ENCODE measurements at places on chromosomes 5 and 9.

DNA sequence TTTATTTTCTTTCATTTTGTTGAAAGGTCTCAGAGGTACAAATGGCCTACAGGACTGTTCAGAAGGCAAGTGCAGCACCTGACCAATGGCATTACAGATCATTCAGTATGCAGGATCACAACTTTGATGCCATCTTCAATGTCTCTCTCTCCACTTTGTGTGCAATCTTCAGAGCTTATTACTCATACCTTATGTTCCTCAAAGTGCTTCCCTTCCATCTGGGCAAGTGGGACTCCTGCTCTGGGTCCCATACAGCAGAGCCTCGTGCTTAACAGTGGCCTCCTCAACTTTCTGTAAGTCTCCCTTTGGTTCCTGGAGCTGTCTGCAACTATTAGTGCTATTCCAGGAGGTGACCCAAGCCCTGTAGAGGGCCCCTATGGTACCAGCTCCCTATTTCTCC lies 358.4 kb upstream of the RPS23 start:
- DNase-seq, result no peak

GRCh38 chr9:16701347-16701746 lies 169.1 kb downstream of the BNC2 start:
- no peak for DNase-seq

- no peak for DNase-seq
These were observed 1349.6 kb upstream of the C9orf72 start for GRCh38 chr9:28922891-28923290.

GRCh38 chr5:143231973-143232812 lies 171.3 kb downstream of the NR3C1 start:
- DNase-seq, result no peak

- DNase-seq, result no peak
These were observed 49.6 kb upstream of the ANKRD31 start for GRCh38 chr5:75286211-75286773.

DNA sequence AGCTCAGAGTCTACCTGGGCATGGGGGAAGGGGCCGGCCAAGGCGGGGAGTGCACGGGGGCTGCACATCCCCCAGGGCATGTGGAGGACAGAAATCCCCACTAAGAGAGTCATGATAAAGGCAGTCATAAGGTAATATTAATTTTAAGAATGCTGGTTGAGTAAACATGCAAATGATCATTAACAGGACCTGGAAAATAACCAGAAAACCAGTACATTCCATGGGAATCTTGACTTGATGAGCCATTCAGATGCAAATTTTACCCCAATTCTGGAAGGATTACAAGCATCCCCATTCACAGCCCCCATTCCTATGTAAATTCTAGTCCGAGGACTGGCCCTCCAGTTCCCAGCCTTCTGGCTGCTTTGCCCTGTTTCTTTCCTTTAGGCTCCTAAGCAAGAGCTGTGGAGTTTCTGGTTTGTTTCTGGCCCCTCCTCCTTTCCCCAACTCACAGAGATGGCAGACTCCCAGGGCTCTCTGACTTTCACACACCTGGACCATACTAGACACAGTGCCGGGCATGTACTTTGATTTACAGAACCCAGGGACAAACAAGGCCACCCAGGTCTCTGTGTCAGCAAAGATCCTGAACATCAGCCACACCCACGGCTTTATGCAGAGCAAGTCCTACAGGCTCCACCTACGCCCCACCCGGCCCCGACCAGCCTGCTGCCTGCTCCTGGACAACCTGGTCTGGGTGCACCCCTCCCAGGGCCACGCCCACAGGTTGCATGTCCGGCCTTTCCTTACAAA lies 62.7 kb downstream of the SEMA4D start:
- no peak for DNase-seq

- no peak for DNase-seq
These were observed 48.9 kb upstream of the CHD1 start for GRCh38 chr5:98977723-98978122.

DNA sequence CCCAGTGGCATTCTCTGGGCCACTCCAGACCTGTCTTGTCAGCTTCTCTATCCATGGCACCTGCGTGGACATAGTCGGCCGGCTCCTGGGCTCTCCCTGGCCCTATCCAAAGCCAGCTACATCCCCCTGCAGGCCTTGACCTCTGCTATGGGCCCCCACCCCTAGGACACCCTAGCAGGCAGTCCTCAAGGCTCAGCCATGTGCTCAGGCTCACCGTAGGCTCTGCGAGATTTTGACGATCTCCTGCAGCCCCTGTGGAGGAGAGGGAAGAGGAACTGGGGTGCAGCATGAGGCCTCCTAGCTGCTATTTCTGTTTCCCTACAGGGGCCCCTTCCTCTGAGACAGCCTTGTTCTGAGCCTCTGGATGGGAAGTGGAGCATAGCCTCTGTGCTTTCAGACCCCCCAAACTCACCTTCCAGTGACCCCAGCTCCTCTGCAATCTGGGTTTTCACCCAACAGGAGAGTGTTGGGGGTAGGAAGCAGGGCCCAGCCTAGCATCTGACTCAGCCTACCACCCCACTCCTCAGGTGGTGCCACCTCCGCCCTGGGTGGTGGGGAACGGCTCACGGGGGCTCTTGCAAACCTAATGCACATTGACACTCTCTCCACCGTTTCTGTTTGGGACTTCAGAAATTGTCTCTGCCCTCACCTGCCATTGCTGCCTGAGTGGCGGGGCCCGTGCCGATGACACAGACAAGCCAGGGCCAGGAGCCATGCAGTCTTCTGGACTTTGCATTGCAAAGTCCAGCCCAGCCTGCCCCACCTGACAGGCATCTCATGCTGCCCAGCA lies 36.7 kb downstream of the HRH2 start:
- no peak for DNase-seq

DNA sequence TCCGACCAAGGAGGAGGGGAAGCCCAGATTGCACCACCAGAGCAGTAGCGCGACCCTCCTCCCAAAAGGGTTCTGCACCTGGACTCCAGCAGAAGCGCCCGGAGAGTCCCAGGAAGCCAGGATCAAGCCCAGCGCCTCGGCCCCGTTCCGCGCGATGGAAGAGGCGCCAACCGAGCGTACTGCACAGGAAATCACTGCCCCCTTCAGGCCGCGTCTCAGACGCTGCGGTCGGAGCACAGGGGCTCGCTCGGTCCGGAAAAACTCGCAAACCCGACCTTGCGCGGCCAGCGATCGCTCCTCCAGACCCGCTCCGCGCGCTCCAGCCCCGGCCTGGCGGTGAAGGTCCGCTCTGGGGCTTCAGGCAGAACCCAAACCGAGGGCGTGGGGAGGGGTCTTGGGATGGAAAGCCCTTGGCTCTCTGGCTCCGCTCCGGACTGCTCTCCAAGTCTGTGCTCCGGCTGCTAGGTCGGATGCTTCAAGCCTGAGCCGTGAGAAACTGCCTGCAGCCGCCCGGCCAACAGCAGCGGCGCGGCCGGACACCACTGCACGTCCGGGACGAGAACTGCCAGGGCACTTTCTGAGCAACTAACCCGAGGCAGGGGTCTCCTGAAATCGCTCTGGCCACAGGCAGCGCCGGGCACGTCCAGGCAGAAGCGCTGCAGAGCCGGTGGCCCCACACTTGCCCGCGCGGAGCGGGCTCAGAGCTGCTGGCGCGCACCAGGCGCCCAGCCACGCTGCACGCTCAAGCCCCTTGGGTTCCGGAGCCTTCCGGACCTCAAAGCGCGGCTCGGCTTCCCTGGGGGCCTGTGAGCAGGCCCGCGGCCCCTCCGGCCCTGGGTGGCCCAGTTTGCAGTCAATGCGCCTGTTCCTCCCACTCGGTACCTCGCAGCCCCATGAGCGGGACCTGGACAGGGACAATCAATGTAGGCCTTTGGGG lies 1.3 kb downstream of the GABBR2 start:
- peak; percentile 60 for DNase-seq

- DNase-seq, result no peak
These were observed 168.5 kb upstream of the VLDLR start for GRCh38 chr9:2453106-2453505.

GRCh38 chr9:138014563-138014945 lies 137.0 kb downstream of the CACNA1B start:
- DNase-seq, result no peak

DNA sequence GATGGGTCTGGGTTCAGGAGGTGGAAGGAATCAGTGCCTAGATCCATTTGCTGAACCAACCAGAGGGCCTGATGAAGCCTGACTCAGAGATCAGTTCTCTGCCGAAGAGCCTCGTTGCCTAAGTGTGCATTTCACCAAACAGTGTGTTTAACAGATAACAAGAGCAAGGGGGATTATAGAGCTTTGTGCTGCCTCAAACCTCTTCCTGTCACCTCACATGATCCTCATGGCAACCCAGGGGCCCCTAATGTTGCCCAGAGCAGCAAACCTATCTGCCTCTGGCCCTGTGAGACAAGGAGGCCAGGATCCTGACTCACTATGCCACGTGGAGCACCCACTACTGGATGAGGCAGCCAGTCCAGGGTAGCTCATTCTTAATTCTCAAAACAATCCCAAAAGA lies 66.3 kb upstream of the EPB41L4B start:
- no peak for DNase-seq

GRCh38 chr9:98234245-98234825 lies 21.1 kb downstream of the TBC1D2 start:
- no peak for DNase-seq

DNA sequence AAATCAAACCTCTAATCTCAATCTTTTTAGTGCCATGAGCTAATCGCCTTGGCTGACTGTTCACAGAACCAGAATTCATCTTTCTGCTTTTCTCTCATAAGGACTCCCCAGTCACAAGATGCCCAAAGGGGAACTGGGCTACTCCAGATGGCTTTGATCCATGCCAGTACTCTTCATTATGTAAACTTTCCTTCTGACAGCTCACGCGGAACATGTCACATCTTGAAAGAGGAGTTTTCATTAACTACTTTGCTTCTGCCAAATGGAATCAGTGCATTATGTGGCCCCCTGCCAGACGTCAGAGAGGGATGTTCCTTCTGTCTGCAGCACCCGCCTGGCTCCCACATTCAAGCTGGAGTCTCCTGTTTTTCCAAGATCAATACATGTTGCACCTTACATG lies 142.1 kb upstream of the NMUR2 start:
- no peak for DNase-seq

DNA sequence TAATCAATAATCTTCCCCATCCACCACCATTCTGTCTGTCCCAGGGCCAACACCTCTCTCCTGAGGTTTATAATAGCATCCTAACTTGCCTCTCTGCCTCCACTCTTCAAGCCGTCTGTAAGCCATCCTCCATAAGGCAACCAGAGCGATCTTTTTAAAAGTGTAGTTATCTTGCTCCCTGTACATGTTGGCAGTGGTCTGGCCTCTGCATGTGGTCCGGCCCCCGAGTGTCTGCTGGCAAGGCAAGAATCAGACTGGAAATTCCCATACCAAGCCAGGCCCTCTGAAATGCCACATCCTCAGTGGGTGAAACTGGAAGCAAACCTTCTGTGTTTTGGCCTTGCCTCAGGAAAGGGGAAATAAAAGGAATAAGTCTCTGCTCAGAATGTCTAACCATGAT lies 17.0 kb downstream of the TTLL11 start:
- no peak for DNase-seq

- peak; percentile 91 for DNase-seq
These were observed 77.5 kb downstream of the ZSWIM6 start for GRCh38 chr5:61409568-61409967.

Measured in A172 (cell line).